ENCODE measurements at places on chromosomes 5 and 9.

DNA sequence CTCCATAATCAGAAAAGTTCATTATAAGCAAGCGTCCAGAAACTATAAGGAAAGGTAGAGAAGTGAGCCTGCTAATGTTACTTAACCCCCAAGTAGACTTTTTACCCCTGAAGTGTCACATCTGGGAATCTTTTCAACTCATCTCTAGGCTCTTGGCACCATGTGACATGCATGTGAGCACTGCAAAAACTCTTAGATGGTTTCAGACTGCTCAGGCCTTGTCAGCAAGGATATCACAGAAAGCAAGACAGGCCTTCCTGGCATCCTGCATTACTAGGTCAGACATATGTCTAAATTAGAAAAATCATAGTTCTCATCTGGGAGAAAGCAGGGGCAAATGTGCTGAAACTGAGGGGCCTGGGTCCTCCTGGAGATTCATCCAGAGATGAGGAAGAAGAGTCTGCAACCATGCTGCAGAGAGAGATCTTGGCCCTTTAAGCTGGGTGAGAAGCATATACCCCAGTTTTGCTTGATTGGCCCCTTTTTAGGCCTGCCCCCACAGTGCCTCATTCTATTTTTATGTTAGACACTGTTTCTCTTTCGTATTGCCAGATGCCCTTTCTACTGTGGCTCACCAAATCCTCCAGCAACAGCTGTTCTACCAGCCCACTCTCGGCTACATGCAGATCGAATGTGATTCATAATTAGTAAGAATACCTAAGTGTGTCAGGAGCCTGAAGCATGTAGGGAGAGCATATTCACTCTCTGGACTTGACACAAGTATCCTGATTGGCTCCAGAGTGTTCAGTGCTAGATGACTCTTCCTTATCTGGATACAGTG, 19.0 kb downstream of the TMEM8B start:
- DNase-seq: no peak

DNA sequence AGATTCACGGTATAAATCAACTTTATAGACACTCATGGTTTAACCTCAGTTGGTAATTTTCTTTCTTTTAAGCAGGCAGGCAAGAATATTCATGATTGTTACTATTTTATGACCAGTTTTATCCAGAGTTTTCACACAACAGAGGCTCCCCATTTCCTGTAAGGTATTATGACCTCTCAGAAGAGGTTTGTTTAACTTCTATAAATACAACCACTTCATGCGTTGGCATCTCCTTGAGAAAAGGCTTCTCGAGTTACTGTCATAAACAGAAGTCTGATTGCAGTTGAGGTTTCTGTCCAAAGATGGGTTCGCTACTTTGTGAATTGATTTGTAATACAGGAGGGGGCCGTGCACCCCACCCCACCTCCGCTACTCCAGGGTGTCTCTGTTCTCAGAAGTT, 55.3 kb downstream of the ENTREP1 start:
- no peak for DNase-seq

DNA sequence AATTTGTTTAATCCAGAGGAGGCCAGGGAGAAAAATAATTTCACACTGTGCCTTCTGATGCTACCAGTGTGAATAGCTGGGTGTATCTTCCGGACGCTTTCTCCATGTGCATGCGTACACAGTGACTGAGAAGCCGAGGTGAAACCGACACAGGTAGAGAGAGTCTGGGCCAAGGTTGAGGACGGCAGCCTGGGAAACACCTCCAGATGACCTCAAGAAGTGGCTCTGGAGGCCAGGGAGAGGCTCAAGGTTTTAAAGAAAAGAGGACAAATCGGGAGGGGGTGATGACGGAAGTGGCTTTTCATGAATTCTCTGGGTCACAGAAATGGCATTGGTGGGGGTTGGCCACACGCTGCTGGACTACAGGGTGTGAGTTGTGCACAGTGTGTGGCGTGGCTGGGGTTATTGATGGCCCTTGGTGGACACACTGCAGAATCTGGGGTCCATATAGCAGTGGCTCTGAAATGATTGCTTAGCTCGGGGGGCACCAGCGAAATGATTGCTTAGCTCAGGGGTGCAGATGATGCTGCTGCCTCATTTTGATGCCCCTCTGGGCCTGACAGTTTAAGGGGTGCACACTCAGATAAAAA, 34.1 kb upstream of the LRRC14B start:
- DNase-seq: peak; percentile 15

DNA sequence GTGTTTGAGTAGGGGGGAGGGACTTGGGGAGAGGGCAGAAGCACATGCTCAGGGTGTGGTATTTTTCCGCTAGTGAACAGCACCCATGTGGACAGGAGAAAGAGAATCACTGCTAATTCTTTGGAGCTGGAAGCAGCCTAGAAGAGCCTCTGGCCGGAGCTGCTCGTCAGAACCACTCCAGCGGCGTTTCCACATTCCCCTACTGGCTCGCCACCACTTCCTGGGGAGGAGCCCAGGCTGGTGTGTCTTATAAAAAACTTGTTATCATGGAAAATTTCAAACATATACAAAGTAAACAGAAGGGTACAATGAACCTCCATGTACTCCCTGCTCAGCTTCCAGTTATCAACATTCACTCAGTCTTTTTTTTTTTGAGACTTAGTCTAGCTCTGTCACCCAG, 26.7 kb downstream of the LHX2 start:
- DNase-seq: no peak

DNA sequence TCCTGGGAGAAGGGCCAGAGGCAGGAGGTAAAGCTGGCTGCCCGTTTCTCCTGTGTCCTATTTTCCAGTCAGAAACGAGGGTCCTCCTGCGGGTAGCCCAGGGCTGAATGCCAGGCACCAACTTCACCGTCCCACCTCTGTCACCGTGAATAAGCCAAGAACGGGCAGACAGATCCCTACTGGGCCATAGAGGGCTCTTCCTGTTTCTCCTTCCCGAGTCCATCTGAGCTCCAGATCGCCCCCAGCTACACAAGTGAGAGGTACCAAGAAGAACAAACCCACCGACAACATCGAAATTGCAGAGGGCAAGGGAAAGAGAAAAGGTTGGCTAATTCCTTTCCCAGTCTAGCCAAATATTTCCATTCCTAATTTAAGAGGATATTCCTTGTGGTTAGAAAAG, 93.7 kb downstream of the SPOCK1 start:
- DNase-seq: no peak
